ENCODE measurements at places on chromosomes 6 and 20.

- H3K4me3 ChIP-seq, result no peak overlapping the region
- peaks cover 23% of the 10 kb centered on the region for H3K4me1 ChIP-seq
- H3K27ac ChIP-seq, result no peak overlapping the region
- no peaks in the 10 kb centered on the region for H3K36me3 ChIP-seq
- no peak for DNase-seq
Observed at GRCh38 chr6:133099573-133099972, 141.6 kb upstream of the EYA4 start.

DNA sequence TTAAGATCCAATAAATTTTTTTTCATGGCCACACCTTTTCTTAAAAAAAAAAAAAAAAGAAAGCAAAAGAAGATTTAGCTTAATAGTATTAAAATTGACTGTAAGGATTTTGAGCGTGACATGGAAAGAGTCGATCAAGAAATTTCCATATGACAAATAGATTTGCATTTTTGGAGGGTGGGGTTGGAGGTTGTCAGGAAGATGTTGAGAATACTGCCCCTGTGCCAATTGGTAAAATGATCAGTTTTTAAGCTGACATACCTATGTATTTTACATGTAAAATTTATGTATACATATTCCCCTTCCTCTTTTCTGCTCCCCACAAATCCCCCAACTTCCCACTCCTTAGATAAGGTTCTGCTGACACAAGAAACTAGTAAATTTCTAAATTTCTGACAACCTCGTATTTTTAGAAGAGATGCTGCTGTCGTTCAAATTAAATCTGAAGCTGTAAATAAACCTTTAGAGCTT lies 520.9 kb downstream of the CD83 start:
- peaks cover 26% of the 10 kb centered on the region for H3K27me3 ChIP-seq
- no peaks in the 10 kb centered on the region for H3K36me3 ChIP-seq
- H3K4me1 ChIP-seq, result peaks cover 25% of the 10 kb centered on the region
- no peak overlapping the region for H3K4me3 ChIP-seq

DNA sequence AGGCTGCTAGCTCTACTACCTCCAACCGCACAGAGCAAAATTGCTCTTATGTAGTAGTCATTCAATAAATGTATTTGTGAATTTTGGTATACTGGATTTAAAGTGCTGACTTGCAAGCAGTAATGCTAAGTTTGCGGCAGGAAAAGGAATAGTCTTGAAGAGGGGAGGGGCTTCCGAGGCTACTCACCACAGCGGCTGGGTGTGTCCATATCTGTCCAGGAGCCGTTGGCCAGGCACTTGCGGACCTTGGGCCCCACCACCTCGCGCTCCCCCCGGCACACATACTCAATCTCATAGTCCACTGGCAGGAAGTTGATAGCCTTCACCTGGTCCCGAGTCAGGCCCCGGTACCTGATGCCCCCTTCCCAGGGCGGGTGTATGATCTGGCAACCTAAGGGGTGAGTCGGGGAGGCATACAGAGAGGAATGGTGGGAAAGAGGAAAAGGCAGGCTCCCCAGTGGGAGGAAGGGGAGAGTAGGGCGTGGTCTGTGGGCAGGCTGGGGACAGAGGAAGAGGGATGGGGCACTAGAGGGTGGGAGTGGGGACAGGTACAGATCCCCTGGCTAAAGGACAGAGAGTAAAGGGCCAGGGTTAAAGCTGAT lies 1.7 kb downstream of the GABBR1 start:
- DNase-seq, result no peak
- peaks cover 2% of the 10 kb centered on the region for H3K36me3 ChIP-seq
- H3K4me3 ChIP-seq, result peak overlapping the region; percentile 67
- no peak overlapping the region for H3K27ac ChIP-seq
- H3K27me3 ChIP-seq, result no peaks in the 10 kb centered on the region

DNA sequence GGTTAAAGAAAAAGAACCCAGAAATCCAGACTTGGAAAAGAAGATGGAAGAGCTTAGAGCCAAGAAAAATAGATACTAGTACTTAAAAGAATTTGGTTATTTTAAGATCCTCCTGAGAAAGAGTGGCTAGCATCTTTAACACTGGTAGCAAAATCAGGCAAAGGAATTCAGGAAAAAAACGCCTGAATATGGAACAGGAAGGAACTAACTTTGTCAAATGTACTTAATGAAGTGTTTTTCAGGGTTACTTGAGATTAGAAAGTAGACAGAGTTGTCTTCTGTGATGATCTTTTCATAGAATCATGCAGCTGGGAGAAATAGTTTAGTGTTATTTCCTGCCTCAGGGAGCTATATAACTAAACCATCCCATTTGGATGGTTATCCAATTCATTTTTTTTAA lies 50.8 kb upstream of the SASH1 start:
- no peaks in the 10 kb centered on the region for H3K36me3 ChIP-seq
- no peaks in the 10 kb centered on the region for H3K27me3 ChIP-seq
- H3K27ac ChIP-seq, result no peak overlapping the region
- no peak overlapping the region for H3K4me3 ChIP-seq
- H3K4me1 ChIP-seq, result peaks cover 6% of the 10 kb centered on the region

GRCh38 chr6:40164345-40164755 lies 230.1 kb upstream of the MOCS1 start:
- no peak overlapping the region for H3K4me3 ChIP-seq
- no peak for DNase-seq
- no peaks in the 10 kb centered on the region for H3K36me3 ChIP-seq
- no peak overlapping the region for H3K27ac ChIP-seq
